KBM-7 (cell line): ENCODE measurements at places on chromosomes 13 and 19.

DNA sequence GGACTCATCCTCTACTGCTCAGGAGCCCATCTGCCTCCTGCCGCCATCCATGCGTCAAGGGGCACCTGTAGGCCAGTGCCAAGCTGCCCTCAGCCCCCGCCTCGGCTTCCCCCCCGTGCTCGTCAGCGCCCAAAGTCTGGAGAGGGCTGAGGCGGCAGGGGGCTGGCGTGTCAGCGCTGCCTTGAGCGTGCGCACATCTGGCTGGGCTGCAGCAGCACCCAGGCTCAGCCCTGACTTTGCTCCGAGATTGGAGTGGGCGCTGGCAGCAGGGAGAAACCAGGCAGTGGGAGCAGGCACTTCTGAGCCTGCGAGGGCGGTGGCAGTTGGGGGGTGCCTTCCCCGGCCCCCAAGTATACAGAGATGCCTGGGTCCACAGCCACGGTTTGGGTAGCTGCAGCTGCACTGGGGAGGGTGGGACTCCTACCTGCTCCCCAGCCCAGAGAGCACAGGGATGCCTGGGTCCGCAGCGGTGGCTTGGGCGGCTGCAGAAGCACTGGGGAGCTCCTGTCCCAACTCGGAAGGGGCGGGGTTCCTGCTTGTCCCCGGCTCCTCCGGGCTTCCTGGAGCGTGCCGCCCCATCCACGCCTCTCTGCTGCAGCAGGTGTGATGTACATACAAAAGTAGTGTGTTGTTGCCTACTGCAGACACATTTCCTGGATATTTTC lies 44.8 kb upstream of the LPAR6 start:
- no peak for DNase-seq

- no peak for DNase-seq
Measured at GRCh38 chr13:86945584-86945983, 725.6 kb upstream of the SLITRK5 start.

DNA sequence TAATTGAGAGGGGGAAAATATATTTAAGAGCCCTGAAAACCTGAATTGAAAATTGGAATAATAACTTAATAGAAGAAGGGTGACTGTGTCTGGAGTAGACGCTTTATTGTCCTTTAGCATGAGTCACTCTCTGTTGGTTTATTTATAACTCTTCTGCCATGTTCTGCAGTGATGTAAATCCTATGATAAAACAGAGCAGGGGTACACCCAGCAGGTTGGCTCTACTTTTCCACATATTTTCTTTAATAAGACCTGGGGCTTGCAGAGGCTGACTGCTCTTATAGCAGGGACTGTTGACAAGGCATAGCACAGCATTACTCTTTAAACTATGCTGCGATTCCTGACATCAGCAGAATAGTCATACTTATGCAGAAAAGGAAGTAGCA lies 389.9 kb upstream of the PCDH9 start:
- DNase-seq, result no peak

DNA sequence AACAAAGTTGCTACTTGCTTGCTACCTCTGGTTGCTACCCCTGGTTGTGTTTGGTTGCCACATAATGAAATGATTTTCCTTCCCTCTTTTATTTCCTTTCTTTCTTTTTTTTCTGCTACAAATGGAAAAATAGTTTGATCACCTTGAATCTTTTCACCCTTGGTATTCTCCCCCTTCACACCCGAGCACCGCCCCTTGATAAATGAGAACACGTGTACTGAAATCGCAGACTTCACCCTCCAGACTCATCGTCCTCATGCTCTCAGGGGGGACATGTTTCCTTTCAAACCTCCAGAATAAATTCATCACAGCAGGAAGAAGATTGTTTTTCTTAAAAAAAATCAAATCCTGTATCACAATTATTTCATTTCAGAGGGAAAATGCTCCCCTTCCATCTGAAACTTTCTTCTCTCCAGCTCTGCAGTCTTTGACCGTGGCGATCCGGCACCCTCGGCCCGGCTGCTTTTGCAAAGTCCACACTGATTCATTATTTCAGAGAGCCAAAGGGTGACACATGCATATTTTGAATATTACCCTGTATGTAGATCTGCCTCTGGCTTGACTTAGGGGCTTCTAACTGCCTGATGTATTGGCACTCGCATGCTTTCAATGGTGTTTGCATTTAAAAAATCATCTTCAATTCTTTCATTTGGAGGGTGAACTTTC lies 222.6 kb upstream of the MAB21L1 start:
- no peak for DNase-seq

GRCh38 chr13:110503979-110504499 lies 57.5 kb downstream of the RAB20 start:
- no peak for DNase-seq

GRCh38 chr13:110950819-110951570 lies 36.1 kb upstream of the ANKRD10 start:
- no peak for DNase-seq

DNA sequence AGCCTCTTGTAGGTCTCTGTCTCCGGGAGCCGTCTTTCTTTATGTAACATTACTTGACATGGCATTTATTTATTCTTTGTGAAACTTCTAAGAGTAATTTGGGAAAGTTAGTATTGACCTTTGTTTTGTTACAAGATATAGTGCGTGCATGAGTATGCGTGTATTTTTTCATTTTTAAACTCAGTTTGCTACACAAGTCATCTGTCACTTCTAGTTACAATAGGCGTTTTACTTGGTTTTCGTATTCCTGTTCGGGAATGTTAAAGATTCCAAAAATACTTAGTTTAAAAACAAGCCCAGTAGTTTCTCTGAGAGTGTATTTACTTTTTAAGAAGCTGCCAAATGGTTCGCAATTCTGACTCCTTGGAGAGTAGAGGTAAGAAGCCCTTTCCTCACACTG lies 3.2 kb downstream of the PDS5B start:
- DNase-seq, result no peak

GRCh38 chr19:362154-362553 lies 17.6 kb upstream of the MIER2 start:
- no peak for DNase-seq

- DNase-seq, result no peak
Measured at GRCh38 chr13:53142306-53142705, 113.7 kb downstream of the OLFM4 start.

DNA sequence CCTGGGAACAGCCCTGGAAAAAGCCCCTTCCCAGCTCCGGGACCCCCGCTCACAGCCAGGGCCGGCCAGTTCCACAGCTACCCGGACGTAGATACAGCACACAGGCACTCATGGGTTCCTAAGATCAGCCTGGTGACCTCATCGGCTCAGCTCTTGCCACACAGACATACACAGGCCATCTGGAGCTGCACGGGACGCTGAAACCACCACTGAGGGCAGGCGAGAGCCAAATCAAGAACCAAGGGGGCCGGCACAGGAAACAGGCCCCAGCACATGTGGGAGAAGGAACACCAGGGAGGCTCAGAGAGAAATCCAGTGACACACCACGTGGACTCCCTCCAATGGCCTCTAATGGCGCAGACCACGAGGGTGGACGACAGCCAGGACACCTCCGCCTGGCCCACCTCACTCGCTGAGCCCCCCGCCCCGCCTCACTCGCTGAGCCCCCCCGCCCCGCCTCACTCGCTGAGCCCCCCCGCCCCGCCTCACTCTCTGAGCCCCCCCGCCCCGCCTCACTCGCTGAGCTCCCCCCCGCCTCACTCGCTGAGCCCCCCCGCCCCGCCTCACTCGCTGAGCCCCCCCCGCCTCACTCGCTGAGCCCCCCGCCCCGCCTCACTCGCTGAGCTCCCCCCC lies 69.7 kb upstream of the C13orf46 start:
- peak; percentile 75 for DNase-seq

- no peak for DNase-seq
Measured at GRCh38 chr13:54183166-54183565, 1154.6 kb downstream of the OLFM4 start.

DNA sequence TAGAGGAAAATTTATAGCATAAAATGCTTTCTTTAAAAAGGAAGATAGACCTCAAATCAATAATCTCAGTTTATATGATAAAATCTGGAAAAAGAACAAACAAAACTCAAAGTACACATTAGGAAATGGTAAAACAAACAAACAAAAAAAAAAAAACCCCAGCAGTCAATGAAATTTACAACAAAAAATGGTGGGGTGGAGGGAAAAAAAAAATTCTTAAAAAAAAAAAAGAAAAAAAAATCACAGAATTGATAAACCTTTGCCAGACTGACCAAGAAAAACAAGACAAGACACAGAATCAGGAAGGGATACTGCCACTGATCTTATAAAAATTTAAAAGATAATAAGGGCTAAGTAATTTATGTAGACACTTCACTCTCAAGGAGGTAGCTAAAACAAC lies 11.2 kb downstream of the TUBGCP3 start:
- DNase-seq, result no peak
